Suppressor macrophage (primary cell): ENCODE measurements at places on chromosomes 6 and 20.

- DNase-seq = no peak
These were observed 16.9 kb downstream of the CGAS start for GRCh38 chr6:73435236-73435635.

DNA sequence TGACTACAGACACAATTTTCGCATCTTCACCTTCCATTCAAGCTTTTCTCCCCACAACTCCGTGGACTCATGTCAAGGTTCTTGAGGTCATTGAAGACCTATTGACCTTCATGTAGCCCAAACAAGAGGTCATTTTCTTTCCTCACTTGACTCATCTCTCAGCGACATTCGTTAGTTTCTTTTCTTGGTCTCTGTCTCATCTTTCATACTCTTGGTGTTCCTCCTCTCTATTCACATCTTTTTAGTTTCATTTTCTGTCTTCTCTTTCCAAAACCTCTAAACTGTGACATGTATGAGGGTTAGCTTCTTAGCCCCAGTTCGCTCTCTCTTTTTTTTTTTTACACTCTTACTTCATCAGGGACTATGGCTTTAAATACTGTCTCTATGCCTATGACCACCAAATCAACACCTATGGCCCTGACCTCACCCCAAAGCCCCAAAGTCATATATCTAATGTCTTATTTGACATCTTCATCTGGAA is 128.6 kb upstream of the BACH2 start:
- DNase-seq = no peak

GRCh38 chr6:138378463-138378862 is 758 bp downstream of the SMIM28 start:
- no peak for DNase-seq

GRCh38 chr6:25359891-25360290 is 80.7 kb downstream of the CARMIL1 start:
- DNase-seq = no peak

- no peak for DNase-seq
These were observed 78.1 kb downstream of the HFE start for GRCh38 chr6:26165261-26165790.

GRCh38 chr6:158459726-158460125 is 100.2 kb upstream of the TMEM181 start:
- DNase-seq = no peak

DNA sequence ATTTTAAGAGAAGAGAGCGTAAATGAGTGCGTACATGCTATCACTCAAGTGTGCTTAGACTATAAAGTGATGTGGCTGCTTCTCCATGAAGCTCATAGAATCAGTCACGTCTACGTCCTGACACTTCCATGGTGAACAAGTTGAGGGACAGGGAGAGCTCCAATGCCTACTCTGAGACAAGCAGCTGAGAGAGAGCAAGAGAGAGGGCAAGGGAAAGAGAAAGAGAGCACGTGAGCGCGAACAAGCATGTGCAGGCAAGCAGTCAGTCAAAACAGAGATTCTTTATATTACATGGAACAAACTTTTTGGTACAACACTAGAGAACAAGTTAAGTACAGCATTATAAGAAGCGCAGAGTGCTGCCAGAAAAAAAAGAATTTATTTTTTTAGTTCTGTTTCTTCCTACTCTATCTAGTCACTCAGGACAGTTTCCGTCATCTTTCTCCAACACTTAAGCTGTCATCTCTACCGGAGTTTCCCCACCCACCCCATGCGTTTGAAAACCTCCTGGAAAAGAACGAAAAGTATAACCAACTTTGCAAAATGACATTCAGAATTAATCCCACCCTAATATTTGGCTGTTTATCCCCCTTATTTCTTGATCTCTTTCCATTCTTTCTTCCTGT is 61.8 kb downstream of the EPB41L2 start:
- DNase-seq = no peak

DNA sequence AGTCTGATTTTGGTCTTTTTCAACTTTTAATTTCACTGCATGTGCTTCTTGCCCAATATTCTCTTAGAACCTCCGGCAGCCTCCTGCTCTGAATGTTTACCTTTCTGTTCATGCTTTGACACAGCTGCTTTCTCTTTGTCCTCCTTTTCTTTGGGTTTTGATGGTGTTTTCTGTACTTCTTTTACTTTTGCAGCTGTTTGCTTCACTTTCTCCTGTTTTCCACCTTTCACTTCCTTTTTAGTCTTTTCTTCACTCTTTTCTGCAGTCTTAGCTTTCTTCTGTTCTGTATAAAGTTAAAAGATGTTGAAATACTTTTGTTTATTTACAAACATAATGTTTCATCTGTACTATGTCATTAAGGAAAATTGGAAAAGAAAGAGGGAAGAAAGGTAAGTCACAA is 133.1 kb downstream of the TRDN start:
- no peak for DNase-seq
